ENCODE measurements at places on chromosomes 4 and X.

- peak; percentile 62 for DNase-seq
These were observed 4.6 kb upstream of the KANTR start for GRCh38 chrX:53089224-53089842.

- DNase-seq: no peak
These were observed 101.2 kb downstream of the TRAPPC11 start for GRCh38 chr4:183760326-183760725.

GRCh38 chr4:173192375-173193162, 24.0 kb downstream of the GALNT7 start:
- DNase-seq: no peak

DNA sequence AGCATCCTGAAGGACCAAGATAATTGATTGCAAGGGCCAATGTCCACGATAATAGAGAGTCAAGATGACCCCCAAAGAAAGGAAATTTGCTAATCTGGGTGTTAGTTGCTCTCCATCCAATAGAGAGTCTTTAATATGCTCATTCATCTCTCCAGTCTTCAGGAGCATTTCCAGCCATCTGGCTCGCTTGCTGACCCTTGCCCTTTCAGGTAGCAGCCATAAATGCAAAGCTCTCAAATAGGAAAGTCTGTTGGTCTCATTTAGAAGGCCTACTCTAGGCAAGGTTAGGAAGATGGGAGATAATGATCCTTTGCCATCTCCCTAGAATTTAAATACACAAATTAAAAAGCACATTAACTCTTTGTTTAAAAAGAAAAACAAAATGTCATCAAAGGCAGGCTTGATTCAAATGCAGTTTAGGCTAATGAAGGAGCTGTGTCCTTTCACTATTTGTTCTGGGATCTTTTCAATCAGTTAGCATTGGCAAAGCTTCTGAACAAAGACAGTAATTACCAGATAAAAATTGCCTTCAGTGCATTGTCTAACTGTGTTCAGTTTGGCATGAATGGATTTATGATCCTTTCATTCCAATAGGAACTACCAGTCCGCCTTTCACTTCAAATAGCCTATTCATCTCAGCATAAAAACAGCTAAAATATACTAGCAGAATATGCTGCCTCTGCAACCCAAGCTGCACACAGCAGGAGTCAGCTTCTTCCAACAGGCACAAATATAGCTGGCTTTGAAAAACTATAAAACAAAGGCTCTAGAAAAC, 49.6 kb upstream of the ATXN3L start:
- no peak for DNase-seq

DNA sequence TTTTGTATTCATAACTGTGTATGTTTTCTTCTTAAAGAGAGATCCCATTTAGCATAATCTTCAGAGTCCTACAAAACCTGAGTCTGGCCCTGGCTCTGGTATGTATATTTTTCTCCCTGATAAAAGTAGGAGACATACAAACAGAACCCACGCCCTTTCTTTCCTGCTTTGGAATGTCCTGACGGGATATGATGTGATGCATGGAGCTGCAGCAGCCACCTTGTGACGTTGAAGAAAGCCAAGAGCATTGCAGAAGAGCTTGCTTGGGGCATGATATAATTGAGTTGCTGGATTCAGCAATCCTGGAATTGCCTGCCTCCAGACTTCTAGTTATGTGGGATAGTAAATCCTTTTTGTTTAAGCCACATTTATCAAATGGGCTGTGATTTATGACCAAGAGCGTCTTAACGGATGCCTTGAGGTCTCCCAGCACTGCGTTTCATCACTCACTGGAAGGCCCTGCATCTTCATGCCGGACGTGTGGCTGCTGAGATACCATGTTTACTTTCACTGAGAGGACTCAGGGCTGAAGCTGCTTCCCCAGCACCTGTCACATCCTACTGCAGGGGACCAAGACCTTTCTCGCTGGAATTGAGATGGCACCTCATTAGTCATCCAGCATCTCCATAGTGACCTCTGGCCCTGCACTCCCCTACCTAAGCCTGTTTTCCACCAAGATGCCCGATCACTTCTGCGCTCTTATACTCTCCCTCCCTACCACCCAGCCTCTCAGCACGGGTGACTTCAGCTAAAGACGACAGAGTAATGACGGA, 107.0 kb downstream of the ENPP6 start:
- no peak for DNase-seq

- no peak for DNase-seq
These were observed 36.5 kb downstream of the TBC1D9 start for GRCh38 chr4:140719686-140720085.

DNA sequence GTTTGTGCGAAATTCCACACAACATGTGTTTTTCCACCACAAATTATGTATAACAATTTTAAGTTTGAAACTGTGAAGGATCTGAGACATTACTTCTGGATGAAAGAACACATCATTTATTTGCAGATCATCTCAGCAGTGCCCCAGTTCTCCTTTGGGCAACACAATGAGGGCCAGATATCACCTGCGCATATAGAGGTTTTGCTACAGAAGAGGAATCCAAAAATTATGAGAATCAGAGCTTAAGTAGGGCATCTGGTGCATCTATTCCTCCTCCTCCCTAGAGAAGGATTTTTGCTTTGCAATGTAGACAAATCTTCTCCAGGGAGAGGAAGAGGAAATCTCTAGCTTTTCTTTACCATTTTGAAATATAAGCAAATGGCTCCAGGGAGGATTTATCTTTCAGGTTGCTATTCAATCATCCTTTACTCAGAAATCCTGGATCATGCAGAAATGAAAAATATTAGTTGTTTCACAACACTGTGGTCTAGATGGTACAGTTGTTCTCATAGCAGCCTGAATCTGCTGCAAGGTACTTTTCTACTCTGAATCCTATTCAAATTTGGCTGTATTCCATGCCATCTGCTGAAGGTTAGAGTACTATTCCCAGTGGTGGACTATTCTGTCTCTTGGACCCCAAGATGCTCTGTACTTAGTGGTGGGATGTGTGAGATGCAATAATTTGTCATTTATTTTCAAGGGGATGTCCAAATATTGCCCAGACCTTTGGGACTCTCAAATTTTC, 132.1 kb downstream of the SNCA start:
- no peak for DNase-seq

DNA sequence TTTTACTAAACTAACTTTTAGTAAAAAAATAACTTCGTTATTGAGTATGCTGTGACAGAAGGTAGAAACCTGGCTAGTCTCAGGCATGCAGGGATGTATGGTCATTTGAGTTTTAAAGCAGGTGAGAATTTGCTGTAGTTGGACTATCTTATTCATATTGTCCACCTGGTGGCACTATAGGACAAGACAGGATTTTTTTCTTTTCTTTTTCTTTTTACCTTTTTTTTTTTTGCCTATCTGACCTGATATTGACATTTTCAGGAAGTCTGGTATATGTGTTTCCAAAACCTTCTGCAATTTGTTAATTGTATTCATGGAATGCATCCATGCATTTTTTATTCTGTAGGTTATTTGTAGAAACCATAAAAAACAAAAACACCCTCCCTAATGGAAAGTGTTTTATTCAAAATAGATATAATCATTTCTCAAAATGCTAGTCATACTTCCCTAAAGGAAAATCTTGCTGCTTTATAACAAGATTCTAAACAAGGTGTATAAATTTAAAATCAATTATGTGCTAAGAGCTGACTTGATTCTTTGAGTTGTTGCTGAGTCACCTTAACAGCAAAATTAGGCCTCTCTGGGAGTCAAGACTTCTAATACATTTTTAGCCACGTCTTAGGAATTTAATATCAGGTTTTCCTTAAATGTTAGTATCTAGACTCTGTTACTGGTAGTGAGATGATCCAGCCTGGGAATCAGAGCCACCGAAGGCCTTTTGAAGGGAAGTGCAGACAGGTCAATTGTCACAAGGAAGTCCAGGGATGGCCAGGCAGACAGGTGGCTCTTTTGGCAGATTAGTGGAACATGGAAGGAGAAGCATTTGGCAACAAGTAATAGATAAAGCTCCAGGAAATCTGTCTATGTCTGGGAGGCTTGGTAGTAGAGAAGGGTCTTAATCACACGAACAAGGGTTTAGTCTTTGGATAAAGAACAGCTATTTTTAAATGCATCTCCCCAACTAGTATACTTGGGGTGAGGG, 201.3 kb upstream of the GNPDA2 start:
- peak; percentile 76 for DNase-seq

DNA sequence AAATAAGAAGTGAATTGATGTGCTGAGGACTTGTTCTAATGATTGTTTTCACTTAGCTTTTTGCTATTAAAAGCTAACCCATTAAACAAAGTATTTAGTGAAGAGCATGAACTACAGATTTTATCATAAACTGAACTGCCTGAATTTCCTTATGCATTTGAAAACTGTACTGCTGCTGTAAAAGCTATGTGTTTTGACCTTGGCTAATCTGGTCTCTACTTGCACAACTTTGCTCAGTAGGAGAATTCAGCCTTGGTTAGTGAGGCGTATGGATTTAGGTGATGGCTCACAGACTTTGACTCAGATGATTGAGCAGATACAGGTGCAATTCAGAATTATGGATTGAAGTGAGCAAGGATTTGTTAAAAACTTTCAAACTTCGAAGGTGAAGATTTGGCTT, 38.7 kb upstream of the FAT1 start:
- no peak for DNase-seq

DNA sequence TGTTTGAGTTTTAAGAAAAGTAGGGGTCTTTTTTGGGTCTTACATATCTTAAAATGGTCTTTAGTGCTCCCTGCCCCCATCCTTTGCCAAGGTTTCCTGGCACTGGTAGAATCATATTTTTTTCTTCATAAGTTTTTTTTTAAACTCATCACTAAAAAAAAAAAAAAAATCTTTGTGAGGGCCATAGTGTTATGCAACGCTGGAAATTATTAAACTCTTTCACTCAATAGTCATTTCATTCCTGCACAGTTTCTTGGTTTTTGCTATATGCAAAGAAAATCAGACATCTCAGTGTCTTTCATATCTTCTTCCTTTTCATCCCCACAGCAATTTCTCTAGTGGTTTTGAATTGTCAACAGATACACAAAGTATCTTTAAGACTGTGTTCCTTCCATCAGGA, 95.6 kb downstream of the TMA16 start:
- DNase-seq: no peak

DNA sequence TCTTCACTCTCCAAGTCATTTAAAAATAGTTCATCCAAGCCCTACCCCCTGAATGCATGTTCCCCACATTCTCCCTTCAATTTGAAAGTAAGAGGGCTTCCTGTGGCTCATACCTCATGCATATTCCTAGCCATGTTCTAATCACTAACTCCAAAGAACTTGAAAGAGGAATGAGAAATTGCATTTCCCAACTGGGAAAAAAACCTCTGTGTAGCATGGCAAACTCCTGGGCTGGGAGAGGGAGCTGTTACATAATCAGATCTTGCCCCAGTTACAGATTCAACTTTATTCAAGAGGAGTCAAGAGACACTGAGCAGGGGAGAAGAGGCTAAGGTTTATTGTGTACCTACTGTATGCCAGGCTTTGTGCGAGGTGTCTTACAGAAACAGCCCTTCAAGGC, 90.2 kb downstream of the SLC2A9 start:
- DNase-seq: no peak

DNA sequence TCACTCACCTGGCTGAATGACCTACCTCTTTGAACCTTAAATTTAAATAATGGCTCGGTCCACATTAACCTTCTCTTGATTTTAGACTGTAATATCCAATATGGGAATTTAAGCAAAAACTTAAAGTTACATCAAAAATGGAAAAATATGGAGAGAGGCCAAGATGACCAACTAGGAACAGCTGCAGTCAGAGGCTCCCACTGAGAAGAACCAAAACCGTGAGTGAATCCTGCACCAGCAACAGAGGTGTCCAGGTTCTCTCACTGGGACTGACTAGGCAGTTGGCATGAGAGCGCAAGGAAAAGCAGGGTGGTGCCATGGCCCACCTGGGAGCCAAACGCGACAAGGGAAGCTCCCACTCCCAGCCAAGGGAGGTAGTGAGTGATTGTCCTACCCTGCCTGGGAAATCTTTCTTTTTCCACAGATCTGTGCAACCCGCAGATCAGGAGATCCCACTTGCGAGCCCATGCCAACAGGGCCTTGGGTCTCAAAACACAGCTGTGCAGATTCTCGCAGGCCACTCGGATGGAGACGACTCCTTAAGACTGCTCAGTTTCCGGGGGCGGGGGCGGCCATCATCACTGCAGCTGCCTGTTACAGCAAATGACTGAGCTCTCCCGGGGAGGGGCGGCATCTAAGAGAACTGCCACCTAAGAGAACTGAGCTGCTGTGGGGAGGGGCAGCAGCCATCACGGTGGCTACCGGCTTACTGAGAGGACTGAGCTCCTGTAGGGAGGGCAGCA, 343.4 kb downstream of the DMD start:
- no peak for DNase-seq

DNA sequence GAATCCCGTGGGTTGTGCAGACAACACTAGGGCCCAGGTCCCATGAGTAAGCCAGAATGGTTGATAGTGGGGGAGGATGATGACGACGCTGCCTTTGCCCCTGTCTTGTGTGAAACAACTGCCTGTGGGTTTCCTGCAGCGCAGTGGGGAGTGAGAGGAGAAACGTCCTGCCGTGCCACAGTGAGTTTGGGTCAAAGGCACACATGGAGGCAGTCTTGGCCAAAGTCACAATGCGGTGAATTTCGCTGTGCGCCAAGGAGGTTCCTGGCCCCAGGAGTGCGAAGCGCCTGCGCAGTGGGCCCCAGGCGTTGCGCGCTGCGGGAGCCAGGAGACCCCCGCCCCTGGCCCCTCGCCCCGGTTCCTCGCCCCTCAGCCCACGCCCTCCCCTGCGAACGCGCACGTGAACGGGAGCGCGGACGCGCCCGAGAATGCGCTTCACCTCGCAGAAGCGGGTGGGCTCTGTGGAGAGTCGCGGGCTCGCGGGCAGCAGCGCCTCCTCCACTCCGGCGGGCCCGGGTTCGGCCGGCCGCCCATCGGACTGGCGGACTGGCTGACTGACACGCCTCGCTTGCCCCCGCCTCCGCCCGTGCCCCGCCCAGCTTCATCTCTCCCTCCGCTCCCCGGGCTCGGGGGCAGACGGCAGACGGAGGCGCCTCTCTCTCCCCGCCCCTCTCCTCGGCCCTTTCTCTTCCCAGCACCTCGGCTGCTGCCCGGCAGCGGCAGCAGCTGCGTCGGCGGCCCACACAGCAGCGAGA, at the start of gene NUDT10:
NUDT10 (plus strand) TSS at position 635 of the 755 bp plus-strand sequence. CDS start 144 bp downstream, outside the sequence.
- peak; percentile 81 for DNase-seq

- DNase-seq: no peak
These were observed 333.5 kb downstream of the FAM47B start for GRCh38 chrX:35276115-35276514.

- DNase-seq: no peak
These were observed 23.3 kb downstream of the ADGRL3 start for GRCh38 chr4:61223385-61223784.

GRCh38 chr4:124861761-124862160, 149.2 kb upstream of the ANKRD50 start:
- DNase-seq: no peak

DNA sequence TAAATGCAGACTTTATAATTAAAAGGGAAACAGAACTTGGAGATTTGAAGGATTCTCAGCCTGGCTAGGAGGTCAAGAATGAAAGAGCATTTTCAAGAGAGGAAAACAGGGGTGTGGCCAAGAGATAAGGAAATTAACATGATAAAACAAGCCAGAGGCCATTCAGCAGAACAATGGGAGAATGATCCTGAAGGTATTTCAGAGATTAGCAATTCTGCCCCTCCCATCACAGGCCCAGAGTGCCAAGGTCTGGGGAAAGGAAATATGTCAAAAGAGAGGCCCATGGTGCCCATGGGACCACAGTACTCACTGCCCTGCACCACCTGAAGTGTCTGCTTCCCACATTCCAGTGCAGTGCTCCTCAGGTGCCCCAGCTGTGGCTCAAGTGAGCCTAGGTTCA, 188.5 kb upstream of the STS start:
- peak; percentile 77 for DNase-seq
